ENCODE measurements at places on chromosomes 2 and 18.

- no peak for DNase-seq
Observed at GRCh38 chr2:196229013-196229412, 57.6 kb upstream of the STK17B start.

GRCh38 chr18:2686349-2686968 lies 30.9 kb downstream of the SMCHD1 start:
- no peak for DNase-seq

DNA sequence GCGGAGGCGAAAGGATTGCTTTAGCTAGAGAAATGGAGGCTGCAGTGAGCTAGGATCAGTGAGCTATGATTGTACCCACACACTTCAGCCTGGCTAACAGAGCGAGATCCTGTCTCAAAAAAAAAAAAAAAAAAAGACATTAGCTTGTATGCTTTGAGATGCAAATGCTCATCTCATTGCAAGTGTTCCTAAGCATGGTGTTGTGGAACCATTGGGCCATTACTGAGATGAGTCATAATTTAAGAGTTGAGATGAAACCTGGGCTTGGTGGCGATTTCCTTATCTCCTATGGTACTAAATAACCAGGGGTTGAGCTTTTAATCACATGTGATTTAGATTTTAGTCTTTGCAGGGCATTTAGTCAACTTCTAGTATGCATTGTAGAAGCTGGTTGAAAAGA lies 2.2 kb downstream of the PLEKHA3 start:
- no peak for DNase-seq

DNA sequence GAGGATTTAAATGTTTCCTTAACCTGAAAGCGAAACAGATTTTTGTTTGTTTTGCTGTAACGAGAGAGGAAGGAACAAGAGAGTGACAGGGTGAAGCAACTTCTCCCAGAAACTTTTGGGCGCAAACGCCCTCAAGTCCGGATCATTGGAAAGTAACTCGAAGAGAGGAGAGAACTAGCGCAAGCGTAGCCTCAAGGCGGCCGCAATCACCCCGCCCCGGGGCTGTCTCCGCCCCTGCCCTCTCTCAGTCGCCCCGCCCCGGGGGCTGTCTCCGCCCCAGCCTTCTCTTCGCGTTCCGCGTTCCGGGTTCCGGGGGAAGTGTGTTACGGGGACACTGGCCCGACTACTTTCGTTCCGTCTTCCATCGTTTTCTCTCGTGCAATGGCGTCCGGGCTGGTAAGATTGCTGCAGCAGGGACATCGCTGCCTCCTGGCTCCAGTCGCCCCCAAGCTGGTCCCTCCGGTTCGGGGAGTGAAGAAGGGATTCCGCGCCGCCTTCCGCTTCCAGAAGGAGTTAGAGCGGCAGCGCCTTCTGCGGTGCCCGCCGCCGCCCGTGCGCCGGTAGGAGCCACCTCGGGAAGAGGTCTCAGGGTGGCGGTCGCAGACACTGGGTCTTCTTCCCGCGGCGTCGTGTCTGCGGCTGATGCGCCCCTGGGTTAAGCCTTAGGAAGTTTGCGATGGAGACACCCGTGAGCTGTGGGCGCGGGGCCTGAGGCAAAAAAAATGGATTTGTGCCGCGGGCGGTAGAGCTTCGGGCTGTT lies at the start of gene MRPL44:
TSS of gene MRPL44 (plus strand) at position 372 of the 760 bp plus-strand sequence. CDS start at position 382, 10 bp downstream.
- DNase-seq, result peak; percentile 95

GRCh38 chr18:2706903-2707302 lies 51.4 kb downstream of the SMCHD1 start:
- DNase-seq, result no peak

DNA sequence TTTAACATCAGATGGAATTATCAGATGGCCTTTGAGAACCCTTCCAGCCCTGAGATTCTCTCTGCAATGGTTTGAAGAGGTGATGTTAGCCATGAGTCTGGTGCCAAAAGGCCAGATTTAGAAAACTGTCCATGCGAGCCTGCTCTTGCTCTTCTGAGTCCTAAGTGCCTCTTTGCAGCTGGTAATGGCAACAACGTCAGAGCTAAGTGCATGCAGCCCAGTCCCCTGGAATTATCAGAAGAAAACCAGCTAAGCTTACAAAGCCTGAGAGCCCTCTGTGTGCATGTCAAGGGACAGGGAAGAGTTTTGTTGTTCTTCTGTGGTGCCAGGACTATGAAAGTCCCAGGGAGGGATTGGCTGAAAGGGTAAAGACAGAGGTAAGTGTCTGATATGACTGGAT lies 89.8 kb downstream of the LOXHD1 start:
- DNase-seq, result no peak

- DNase-seq, result no peak
Observed at GRCh38 chr2:238331916-238332315, 11.6 kb downstream of the TRAF3IP1 start.

DNA sequence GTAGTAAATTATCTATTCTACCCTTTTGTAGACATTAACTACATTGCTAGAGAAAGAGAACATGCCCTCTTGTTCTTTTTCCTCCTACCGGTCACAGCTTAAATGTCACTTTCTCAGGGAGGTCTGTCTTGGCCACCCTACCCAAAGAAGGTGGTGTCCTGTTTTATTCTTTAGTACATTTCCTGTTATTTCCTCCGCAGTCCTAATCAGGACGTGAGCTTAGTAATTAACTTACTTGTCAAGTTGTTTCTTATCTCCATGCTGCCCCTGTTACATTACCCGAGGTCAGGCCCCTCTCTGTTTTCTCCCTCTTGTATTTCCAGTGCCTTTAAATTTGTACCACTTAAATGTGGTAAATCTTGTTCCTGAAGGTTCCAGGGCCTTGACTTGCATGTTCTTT lies 73.7 kb upstream of the RMDN2 start:
- no peak for DNase-seq

GRCh38 chr18:8049147-8049546 lies 482.0 kb downstream of the PTPRM start:
- no peak for DNase-seq

- DNase-seq, result no peak
Observed at GRCh38 chr18:10687161-10687925, 161.5 kb downstream of the NAPG start.

DNA sequence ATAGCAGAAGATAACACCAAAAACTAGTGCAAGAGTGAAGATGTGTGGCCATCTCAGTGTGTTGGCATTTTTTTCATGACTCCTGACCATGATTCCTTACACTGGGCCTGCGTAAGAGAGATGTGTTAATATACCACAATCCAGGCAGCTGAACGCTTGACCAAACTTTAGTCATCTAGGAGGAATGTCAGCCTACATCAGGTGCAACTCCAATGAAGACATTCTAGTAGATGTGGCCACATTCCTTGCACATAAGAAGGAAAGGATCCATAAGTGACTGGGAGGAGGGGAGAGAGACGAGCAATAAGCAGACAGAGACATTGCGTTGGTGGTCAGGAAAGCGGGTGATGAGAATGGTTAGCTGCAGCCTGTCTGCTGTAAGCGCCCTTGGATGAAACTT lies 42.6 kb downstream of the CYRIA start:
- no peak for DNase-seq

DNA sequence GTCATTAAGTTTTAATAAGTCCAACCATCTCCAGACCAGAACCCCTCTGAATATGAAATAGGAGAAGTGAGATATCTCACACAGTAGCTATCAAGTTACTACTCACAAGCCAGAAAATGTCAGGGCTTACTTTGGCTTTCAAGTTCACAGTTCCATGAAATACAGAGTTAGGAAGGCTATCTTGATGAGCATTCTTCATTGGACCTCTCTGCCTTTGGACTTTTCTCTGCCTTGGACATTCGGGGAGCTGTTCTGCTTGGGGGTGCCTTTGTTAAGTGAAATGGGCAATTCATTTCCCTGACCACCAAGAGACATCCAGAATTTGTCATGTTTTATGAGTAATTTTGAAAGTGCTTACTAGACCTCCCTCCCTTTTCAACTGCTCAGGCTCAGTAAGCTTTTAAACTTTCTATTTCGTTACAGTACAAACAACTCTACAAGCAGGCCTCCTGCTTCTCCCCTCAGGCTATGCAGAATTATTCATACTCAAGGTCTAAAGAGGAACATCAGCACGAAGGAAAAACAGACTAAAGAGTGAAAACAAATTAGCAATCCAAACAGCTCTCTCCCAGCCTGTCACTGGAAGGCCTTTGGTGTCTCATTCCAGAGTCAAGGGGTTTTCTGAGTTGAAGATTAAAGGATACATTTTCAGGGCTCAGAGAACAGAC lies 95.3 kb downstream of the MREG start:
- DNase-seq, result no peak

DNA sequence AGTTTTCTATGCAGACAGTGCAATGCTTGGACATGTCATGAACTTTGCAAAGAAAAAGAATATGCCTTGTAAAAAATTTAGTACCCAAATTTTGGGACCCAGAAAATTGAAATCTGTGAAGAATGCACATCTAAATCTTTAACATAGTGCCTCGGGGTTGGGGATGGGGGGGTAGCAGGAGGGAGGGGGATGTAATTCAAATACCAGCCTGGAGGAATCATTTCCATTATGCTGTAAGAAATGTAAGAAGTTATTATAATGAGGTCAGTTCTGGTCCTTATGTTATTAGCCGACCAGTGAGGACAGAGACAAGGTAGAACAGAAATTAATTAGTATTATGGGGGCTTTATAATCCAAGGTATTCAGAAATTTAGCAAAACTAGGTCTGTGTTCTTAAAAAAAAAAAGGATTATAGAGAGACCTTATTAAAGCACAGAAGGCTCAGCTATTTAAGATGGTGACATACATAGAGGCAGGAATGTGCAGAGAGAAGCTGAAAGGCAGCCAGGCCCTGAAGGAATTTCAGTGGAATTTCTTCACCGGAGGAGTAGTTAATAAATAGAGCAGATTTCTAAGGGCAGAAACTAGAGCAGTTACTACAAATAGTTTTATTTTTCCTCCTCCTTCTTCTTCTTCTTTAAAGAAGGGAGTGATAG lies 89.0 kb upstream of the RBMS1 start:
- no peak for DNase-seq

DNA sequence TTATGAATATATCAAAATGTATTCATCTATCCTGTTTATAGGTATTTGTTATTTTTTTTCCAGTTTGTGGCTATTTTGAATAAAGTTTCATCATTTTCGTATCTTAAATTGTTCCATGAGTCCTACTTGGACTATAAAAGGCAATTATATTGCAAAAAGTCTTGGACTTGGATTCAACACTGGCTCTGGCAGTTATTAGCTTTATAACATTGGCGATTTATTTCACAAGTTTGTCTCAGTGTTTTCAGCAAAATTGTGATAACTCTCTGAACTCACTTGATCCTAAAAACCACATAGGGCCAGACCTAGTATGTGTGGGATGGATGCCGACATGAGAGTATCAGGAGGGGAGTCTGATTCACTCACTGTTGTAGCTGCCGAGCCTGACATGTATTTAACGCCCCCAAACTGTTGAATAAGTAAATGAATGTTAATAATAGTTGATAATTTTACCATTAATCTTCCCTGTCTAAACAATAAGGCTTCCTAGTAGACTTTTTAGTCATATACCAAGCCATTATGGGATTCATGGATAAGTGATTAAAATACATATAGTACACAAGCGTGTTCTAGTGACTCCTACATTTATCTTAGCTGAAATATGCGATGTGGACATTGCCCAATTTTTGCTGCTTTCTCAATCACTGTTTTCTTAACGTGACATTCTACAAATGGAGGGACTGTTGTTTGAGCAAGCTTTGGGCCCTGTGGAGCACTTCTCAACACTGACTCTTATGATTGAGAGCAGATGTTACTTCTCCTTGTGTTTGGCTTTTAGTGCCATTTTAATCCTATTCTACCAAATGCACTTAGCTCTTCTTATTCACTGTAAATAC lies 907.6 kb downstream of the EPHA4 start:
- no peak for DNase-seq

- no peak for DNase-seq
Observed at GRCh38 chr2:237594514-237594871, 4.0 kb upstream of the RAB17 start.

- DNase-seq, result no peak
Observed at GRCh38 chr2:118968042-118968441, 26.0 kb downstream of the MARCO start.

- DNase-seq, result no peak
Observed at GRCh38 chr2:172745636-172746035, 10.0 kb downstream of the RAPGEF4 start.

GRCh38 chr2:37671816-37672103 lies 318 bp upstream of the CDC42EP3 start:
- DNase-seq, result no peak

GRCh38 chr2:102001767-102002142 lies 10.0 kb downstream of the IL1R2 start:
- DNase-seq, result no peak

DNA sequence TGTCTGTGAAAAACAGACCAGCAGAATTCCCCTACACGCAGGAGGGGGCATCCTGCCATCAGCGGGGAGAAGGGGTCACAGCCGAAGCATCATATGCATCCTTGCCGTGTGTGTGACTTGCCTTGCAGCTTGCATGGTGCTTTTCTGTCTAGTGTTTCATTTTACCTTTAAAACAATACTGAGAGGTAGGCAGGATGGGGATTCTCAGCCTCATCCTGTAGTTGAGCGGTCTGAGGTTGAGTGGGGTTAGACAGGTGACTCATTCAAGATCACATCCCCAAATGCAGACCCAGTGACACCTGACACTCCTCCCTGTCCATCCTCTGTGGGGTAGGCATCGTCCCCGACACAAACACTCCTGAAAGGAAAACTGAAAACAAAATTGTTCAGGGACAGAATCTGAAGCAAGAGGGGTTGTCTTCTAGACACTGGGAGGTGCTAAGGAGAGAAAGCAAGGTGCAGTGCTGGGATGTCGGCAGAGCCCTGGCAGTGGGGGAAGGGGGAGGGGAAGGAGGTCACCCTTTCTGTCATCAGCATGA lies 7.9 kb downstream of the ARL4C start:
- peak; percentile 90 for DNase-seq

DNA sequence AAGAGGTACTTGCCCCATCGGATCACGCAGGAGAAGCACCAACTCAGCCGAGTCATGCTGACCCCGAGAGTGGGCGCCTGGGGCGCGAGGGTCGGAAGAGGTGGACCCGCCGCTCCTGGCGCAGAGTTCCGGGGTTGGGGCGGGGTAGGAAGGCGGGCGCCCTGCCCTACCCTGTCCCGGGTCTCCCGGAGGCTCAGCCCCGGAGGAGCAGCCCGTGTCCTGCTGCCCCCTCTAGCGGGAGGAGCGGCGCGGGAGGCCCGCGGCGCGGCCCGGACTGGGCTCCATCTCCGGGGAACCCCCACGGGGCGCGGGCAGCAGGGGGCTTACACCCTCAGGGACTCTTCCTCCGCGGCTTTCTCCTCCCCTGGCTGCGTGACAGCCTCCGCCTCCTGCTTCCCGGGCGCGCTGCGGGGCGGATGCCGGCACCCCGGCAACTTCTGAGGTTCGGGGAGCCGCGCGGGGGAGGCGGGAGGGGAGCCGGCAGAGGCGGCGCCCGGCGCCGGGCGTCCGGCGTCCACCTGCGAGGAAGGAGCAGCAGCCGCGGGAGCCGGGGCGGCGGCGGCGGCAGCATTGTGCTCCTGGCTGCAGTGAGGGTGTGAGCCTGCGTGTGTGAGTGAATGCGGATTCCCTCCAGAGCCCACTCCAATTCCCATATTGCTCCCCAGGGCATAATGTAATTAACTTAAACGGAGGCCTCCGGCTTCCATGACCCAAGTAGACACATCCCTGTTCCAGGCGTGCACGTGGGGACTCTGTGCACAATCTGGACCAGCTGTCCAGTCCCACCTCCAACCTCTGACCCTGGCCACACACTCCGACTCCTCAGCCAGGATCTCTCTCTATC lies 7.6 kb upstream of the TNS1 start:
- DNase-seq, result peak; percentile 33

All from activated CD4-positive, alpha-beta T cell treated with anti-CD3 and anti-CD28 coated beads, Interleukin-2, amount 10 ng/mL, durations not matched to agents 7 days and 5 days (primary cell).